T-helper 9 cell (primary cell): ENCODE measurements at places on chromosomes 11 and 22.

DNA sequence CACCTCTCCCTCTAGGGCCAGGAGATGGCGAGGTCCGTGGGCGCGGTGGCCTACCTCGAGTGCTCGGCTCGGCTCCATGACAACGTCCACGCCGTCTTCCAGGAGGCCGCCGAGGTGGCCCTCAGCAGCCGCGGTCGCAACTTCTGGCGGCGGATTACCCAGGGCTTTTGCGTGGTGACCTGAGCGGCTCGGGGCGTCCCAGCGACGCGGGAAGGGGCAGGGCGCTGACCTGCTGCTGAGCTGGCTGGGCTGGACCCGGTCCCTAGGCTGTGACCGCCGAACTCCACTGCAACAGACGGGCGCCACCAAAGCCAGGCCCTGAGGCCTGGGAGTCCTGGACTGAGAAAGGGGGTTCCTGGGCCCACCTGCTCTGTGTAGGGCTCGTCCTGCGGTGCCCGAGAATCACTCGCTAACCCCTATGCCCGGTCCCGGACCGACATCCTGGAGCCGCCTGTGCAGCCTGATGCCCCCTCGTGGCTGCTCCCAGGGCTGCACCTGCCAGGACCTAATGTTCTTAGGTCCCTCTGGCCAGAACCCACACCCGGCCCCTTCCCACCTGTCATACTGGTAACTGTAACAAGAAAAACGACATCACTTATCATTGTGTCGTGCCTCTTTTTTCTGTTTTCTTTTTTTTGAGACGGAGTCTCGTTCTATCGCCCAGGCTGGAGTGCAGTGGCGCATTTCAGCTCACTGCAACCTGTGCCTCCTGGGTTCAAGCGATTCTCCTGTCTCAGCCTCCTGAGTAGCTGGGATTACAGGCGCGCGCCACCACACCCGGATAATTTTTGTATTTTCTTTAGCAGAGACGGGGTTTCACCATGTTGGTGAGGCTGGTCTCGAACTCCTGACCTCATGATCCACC lies 15.0 kb downstream of the RHOD start:
- peak; percentile 60 for DNase-seq

DNA sequence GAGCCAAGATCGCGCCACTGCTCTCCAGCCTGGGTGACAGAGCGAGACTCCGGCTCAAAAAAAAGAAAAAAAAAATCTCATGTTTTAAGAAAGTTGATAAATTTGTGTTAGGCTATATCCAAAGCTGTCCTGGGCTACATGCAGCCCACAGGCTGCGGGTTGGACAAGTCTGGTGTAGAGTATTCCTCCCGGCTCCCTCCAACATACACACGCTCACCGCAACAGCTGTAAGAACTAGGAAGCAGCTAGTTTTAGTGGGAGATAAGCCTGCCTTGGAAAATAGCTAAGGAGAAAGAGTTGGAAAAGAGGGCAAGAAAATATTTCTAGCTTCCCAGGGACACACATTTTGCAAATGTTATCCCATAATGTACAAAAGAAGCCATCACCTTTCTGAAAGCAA lies 46.6 kb downstream of the CELF1 start:
- DNase-seq = no peak

DNA sequence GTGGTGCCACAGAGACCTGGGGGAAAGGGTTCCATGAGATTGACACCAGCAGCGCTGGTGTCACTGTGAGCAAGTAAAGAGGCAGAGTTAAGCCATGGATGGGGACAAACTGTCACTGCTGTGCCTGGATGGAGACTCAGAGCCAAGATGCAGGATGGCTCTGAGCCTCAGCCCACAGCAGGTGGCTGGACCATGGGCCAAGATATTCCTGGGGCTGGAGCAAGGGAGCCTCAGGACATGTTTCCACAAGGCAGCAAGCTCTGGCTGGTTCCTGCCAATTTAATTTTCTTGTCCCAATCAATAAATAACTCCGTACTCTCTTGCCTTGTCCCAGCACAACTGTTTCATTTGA lies 23.0 kb downstream of the MYO18B start:
- no peak for DNase-seq

DNA sequence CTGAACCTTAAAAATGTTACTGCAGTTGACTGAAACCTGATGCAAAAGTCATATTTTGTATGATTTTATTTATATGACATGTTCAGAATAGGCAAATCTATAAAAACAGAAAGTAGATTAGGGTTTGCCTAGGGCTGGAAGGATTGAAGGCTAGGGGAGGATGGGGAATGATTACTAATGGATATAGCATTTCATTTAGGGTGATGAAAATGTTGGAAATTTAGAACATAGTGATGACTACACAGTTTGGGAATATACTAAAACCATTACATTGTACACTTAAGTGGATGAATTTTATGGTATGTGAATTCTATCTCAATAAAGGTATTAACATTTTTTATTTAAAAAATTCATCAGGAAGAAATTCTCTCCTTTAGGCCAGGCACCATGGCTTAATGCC lies 22.9 kb upstream of the PAFAH1B2 start:
- DNase-seq = no peak

- no peak for DNase-seq
Measured at GRCh38 chr11:119297938-119298337, 19.0 kb downstream of the MCAM start.

DNA sequence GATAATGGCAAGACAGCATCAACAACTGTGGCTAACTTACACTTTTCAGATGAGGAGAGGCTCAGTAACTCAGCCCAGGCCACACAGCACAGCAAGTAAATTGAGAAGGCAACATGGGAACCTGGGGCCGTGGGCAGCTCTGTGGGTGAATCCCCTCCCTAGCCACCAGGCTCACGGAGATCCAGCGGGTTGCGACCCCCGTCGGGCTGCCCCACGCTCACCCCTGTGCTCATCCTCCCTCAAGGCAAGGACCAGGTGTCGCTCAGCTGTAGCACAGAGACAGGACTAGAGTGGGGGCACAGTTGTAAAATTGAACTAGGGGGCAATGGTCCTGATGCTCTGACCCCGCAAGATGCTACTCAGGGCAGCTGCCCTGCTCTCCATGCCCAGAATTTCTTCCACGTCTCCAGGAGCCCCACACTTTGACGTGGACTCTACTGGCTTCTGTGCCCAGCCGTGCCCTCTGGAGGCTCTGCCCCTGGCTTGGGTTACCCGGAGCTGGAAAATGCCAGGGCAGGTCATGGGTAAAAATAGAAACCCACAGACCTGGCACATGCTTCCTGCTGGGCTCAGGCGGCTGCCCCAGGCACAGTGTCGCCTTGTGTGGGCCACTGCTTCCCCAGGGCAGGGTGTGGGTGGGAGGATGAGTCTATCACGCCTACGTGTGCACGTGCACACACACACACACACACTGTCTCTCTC lies 9.0 kb downstream of the TUBA8 start:
- no peak for DNase-seq

DNA sequence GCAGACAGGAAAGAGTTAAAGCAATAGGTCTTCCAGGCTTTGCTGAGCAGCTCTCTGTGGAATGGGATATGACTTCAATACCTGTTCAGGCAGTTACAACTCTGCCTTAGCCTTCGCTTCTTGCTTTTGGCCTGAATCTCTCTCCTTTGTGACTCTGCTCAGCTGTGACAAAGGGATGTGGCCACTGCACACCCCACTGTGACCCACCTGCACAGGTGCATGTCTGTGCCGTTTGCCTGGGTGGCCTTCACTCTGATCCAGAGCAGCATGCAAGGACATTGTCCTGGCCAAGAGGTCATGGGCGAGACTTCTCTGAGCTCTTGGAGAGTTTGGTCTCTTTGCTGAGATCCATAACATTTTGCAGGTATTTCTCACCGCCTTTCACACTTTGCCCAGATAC lies 891.3 kb downstream of the BRD1 start:
- DNase-seq = no peak

- DNase-seq = no peak
Measured at GRCh38 chr11:10498426-10499250, 42.3 kb downstream of the RNF141 start.
